Type B pancreatic cell (in vitro differentiated cells): ENCODE measurements at places on chromosomes 5 and 9. TPM values are rescaled to one million over a fixed set of nuclear protein-coding genes. Genes with fewer than 3 reads are reported as not detected.

ENTPD2 gene
- 3.3 and 6.4 TPM in 2 replicates for total RNA-seq

- DNase-seq, result no peak
Observed at GRCh38 chr5:54226215-54226614, 84.2 kb downstream of the ARL15 start.

DNA sequence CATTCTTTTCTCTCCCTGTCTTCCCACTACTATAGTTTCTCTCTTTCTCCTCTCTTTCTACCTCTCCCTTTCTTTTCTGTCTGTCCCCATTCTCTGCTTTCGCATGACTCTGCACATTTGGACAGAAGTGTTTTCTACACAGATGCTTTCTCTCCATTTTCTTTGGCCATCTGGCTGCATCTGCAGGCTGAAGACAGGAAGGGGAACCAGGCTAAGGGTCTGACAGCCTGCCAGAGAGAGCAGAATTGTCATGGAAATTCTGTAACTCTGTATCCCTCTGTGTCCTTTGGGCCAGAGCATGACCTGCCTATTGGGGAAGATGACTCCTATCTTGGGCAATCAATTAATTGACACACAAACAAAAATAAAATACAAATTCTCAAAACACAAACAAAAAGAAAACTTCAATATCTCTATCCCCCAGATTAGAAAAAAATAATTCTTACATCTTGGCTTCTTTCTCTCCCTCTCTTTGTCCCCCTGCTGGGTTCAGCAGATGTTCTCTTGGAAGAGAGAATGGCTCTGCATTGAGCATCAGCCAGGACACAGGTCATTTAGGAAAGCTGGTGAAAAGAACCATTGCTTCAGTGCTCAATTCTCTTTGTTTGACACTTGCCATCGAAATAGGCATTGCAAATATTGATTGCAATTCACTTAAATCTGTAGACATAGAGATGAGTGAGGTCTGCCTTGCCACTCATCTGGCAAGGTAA, 415.9 kb upstream of the KLF4 start:
- no peak for DNase-seq

GRCh38 chr5:10682801-10683525, 78.1 kb downstream of the DAP start:
- no peak for DNase-seq

NPM1 gene
- 1,253 and 1,650 TPM in 2 replicates for total RNA-seq

- DNase-seq, result no peak
Observed at GRCh38 chr5:31657315-31657979, 18.5 kb downstream of the PDZD2 start.

DNA sequence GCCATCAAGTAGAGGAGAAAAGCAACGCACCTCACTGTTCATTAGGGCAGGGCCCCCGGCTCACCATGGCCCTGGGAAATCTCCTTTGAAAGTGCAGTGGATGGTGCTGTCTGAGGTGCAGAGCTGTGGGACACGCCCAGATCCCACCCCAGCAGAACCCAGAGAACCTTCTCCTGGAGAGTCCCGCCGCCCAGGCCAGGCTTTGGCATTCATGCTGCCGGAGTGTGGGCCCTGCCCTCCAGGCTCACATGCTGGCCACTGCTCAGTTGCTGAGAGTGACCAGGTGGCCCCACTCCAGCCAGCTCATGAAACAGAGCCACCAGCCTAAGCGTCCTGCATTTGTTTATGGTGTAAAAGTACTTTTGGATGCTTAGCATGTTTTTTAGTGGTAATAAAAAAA, 23.8 kb upstream of the LRRC14B start:
- DNase-seq, result no peak

DNA sequence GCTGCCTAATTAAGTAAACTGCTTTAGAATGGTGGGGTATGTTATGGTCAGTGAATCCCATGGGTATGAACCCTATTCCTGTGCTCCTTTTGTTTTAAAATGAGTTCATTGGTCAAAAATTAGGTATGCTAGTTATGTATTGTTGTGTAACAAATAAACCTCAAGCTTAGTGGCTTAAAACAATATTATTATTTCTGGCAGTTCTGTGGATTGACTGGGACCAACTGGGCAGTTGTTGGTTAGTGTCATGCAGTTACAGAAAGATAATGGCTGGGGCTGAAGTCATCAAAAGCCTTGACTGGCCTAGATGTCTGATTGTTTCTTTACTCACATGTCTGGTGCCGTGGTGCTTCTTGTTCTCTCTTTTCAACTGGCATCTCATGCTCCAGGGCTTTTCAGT, 8.9 kb upstream of the PTAR1 start:
- no peak for DNase-seq

GRCh38 chr5:5784101-5784500, 361.6 kb downstream of the ICE1 start:
- no peak for DNase-seq

PCDHA8 gene
- total RNA-seq, result 2.9 TPM in 2 replicates

DNA sequence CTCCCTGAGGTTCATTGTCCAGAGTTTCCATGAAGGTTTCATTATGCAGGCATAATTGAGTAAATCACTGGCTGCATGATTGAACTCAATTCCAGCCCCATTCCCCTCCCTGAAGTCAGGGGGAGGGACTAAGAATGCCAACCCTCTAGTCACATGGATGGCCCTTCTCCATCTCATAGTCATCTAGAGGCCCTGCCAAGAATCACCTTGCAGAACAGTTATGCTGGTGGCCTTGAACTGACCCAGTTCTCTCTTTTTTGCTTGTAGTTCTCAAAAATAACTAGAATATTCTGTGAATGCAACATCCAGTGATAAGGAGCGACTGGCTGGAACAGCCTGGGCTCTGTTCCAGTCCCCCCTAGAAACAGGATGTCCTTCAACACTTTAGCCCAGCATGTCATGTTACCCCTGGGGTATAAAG, 31.7 kb downstream of the SLC35A4 start:
- DNase-seq, result no peak

GALNT10 gene
- 18.2 and 23.0 TPM in 2 replicates for total RNA-seq

GRCh38 chr5:96734871-96735325, 72.7 kb downstream of the CAST start:
- no peak for DNase-seq

DNA sequence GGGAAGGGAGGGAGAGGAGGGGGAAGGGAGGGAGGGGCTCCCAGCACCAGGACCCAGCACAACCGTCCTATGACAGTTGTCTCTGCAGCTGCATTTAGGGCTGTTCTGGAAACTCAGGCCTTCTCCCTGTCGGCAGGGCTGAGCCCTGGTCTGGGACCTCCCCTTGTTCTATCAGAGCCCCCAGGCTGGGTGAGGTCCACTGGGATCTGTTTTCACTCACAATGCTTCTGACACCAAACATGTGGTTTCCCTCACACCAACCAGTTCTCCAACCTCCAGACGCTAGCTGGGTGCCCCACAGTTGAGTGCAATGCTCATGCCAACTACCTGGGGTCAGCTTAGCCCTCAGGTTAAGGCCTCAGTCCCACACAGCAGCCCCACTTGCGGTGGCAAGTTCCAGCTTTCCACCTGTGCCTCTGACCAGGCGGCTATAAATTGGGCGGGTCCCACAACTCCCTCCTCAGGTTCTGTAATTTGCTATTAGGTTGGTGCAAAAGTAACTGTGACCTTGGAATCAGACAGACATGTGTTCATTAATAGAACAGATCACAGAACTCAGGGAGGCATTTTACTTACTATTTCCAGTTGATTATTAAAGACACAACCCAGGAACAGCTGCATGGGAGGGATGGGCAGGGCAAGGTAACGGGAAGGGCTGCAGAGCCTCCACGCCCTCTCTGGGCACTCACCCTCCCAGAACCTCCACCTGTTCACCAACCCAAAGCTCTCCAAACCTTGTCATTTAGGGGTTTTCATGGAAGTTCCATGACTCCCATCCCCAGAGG, 13.5 kb downstream of the ADAMTS2 start:
- no peak for DNase-seq

DNA sequence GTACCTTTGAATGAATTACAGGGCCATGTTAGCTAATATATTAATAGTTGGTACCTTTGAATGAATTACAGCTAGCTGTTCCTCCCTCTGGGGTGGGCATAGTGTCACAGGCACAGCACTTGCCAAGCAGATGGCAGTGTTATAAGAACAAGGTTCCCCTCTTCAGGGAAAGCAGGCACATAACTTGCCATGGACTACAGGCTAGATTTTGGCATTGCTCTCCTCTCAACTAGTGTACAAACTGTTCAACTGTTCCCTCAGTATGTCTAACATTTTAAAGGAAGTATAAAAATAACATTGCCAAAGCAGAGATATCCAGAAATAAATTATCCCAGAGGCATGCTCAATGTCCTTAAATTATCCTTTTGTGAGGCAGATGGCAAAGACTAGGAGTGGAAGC, 33.7 kb downstream of the ABITRAM start:
- no peak for DNase-seq

- DNase-seq, result peak; percentile 69
Observed at GRCh38 chr5:127875235-127876021, 172.2 kb downstream of the CCDC192 start.

GRCh38 chr9:109248133-109248581, 72.7 kb downstream of the EPB41L4B start:
- no peak for DNase-seq

DNAH5 gene
- total RNA-seq, result 0.43 and 1.2 TPM in 2 replicates

GRCh38 chr5:95669540-95669939, 13.3 kb downstream of the SPATA9 start:
- DNase-seq, result no peak

GRCh38 chr5:131114754-131115153, 50.3 kb downstream of the HINT1 start:
- DNase-seq, result no peak

DNA sequence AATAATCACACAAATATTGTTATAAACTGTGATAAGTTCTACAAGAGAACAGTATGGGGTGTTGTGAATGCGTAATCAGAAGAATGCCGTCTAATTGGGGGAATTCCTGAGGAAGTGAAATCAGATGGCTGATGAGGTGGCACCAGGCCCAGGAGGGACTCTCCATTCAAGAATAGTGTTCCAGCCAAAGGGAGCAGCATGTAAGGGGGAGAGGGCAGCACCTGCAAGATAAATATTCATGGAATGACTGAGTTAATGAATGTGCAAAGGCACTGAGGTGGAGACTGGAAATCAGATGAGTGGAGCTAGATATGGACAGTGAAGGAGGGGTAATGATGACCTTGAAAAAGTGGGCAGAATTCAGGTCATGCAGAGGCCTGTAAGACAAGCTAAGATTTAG, 250.6 kb downstream of the ARRDC3 start:
- DNase-seq, result no peak

GRCh38 chr9:97801180-97801579, 51.8 kb upstream of the FOXE1 start:
- no peak for DNase-seq

C5orf52 gene
- total RNA-seq, result not detected in 2 replicates

DNA sequence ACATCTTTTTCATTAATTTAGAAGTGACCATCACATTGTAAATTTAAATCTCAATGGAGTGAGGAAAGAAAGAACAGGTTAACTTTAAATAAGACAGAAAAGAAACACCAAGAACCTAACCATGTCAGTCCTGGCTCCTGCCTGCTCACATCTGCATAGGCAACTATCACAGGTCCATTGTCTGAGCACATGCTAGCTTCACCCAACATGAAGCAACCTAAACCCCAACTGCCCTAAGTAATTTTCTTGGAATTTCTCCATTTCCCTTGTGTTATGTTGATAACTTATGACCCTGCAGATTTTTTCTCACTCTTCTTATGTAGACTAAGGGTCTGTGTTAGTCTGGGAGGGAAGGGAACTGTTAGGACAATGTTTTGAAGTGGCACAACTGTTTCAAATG, 2205.8 kb upstream of the ACO1 start:
- no peak for DNase-seq

- no peak for DNase-seq
Observed at GRCh38 chr9:121662359-121662758, 10.9 kb downstream of the DAB2IP start.

- no peak for DNase-seq
Observed at GRCh38 chr5:21142791-21143190, 1154.8 kb upstream of the CDH18 start.

- no peak for DNase-seq
Observed at GRCh38 chr9:4904322-4905134, 80.5 kb upstream of the JAK2 start.

DNA sequence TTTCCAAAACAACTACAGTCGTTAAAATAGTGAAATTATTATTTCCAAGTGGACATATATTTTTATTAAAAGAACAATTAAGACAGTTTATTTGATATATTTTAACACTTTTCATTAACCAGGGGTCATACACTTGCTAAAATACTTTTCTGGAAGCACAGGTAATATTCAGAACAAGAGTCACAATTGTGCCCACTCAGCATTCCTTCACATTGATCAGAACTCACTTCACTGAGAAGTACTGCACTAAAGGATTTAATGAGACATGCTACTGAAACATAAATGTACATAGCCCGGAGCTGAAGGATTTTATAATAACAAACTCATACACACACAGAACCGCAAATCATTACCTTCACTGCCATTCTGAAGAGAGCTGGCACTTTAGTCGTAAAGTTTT, 361.8 kb downstream of the ARL15 start:
- no peak for DNase-seq

GBGT1 gene
- 21.0 and 54.9 TPM in 2 replicates for total RNA-seq

DNA sequence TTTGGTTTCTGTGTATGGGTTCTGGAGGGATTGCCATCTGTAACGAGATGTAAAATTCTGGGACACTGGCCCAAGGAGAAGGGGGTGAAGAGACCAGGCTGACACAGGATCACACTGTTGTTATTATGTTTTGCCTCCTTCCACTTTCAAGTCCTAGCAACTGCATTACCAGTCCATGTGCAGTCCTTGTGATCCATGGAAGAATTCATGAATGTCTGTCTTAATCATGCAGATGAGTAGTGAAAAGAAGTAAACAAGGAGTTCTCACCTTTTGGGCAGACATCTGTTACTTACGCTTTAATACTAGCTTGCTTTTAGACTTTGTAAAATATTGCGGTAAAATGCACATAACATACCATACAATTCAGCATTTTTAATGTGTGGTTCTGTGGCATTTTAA, 18.3 kb downstream of the MEGF10 start:
- no peak for DNase-seq

DNA sequence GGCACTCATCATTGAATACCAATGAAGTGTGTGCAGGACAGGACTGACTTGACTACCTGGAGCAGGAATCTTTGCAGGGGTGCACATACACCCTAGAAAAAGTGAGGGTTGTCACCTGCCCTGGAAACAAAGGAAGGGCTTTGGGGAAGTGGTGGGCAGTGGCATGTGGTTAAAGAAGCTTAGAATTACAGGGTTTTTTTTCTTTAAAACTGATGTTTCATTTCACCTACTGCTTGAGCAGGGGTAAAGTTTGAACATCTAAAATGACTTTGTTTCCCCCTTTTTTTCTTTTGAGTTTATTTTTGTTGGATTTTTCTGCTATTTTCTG, 2.0 kb upstream of the KDM3B start:
- no peak for DNase-seq
